ENCODE measurements at places on chromosomes 1 and 21.

- DNase-seq: no peak
Observed at GRCh38 chr1:199007423-199007822, 368.6 kb downstream of the PTPRC start.

DNA sequence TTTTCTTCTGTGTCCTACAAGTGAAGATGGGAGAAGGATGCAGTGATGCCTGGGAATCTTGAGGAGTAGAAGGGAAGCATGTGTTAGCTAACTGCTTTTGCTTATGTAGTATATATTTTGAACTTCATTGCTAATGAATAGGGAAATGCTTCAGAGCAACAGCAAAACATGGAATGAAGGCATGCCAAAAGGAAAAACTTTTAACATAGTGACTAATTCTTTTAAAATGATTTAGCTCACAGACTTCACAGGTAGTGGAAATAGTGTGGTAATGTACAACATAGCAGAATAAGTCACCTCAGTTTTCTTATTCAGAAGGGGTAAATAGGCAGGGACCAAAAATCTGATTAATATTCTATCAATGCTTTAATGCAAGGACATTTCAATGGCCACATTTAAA lies 95.5 kb downstream of the LYPLAL1 start:
- DNase-seq: no peak

DNA sequence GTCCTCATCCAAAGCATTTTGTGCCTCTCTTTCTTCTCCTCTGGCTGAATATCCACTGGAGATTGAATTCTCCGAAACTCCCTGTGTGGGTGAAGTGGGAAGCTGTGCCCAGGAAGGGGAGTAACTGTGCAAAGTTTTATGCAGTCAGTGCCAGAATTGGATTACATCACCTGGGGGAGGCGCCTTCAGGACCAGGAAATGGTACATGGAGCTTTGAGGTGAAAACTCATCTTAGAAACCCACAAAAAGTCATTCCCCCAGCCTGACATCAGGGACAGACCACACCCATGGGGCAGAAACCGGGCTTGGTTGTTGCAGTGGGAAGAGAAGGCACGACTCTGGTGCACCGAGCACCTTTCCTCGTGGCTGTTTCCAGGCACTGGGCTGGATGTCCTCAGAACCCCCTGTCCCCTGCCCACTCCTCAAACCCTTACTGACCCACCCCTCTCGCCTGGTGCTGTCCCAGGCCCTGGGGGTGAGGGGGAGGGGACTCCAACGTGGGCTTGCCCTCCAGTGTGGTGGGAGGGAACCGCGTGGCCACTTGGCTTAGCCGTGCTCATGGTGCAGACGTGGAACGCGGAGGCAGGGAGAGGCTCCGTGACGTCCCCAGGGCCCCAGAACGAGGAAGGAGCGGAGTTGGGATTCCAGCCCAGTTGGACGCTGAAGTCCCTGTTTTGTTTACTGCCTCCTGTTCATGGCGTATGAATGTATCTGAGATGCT lies 15.7 kb downstream of the TFF3 start:
- no peak for DNase-seq

- no peak for DNase-seq
Observed at GRCh38 chr1:94651076-94651475, 109.5 kb upstream of the F3 start.

DNA sequence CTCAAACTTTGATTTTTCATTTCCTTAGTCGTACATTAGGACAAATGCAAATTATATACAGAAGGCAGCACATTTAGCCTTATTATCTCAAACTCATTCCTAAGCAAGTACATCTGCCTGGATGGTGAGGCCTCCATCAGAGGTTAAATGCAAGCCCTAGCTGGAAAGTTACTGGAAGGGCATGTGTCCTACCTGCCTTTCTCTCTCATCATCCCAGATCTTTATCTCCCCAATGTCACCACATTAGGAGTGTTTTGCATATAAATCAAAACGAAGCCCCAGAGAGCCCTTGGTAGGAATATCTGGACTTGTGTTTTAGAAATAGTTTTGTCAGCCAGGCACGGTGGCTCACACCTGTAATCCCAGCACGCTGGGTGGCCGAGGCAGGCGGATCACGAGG lies 35.0 kb downstream of the APP start:
- DNase-seq: no peak

DNA sequence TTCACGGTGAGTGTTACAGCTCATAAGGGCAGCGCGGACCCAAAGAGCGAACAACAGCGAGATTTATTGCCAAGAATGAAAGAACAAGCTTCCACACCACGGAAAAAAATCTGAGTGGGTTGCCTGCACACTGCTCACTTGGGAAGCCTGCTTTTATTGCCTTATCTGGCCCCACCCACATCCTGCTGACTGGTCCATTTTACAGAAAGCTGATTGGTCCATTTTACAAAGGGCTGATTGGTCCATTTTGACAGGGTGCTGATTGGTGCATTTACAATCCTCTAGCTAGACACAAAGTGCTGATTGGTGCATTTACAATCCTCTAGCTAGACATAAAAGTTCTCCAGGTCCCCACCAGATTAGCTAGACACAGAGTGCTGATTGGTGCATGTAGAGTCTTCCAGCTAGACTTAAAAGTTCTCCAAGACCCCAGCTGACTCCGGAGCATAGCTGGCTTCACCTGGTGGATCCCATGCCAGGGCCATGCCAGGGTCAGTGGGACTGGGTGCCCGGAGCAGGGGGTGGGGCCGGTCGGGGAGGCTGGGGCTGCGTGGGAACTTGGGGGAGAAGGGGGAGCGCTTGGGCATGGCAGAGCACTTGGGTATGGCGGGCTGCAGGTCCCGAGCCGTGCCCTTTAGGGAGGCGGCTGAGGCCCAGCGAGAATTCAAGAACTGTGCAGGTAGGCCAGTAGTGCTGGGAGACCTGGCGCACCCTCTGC lies 75.4 kb upstream of the ATP1A1 start:
- DNase-seq: no peak

DNA sequence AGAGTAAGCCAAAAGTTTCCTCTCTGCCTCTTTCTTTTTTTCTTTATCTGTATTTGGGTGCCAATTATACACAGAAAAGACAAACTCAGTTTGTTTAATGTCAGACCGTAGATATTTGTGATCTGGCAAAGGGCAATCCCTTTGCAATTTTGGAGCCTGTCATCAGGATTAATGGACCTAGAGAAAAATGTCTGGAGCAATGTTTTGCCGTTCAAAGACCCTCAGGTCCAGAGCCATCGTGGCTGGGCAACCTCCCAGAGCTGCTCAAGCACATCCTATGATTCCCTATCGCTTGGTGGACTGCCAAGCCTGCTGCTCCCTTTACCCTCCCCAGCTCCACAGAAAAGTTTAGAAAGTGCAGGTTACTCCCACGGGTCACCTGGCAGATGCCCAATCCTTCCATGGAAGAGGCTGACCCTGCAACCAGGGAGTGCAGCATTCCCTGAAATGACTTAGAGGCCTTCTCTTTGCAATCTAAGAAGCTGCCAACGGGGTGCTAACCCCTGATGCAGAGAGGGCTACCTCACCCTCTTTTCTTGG lies 112.5 kb upstream of the NGF start:
- DNase-seq: no peak

DNA sequence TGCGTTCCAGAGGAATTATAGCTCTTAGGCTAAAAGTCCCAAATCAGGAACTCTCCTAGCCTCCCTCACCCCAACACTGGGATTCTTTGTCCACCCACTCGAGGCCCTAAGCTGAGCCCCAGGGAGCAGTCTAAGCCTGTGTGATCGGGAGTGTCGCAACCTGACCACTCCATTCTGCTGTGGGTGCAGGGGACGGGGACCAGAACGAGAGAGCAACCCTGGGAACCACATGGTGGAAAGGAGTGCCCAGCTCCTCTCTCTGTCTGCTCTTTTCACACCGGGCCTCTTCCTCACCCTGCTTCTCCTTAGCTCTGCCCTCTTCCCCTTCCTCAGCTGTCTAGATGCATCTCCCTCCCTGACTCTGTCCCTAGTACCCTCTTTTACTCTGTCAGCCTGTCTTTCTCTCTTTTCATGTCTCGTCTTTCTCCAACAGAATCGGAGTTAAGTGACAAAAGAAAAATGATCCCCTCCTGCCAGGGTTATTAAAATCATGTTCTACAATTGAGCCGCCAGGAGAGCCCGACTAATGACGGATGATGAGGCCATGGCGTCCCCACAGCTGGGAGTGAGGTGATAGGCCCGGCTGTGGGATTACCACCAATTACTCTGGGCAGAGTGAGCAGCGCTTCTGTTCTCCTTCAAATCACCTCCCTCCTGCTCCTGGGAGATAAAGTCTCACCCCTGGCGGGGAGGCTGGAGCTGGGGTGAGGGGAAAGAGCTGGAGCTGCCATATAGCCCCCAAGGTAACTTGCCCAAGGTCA lies 34.5 kb upstream of the CSF3R start:
- DNase-seq: no peak

DNA sequence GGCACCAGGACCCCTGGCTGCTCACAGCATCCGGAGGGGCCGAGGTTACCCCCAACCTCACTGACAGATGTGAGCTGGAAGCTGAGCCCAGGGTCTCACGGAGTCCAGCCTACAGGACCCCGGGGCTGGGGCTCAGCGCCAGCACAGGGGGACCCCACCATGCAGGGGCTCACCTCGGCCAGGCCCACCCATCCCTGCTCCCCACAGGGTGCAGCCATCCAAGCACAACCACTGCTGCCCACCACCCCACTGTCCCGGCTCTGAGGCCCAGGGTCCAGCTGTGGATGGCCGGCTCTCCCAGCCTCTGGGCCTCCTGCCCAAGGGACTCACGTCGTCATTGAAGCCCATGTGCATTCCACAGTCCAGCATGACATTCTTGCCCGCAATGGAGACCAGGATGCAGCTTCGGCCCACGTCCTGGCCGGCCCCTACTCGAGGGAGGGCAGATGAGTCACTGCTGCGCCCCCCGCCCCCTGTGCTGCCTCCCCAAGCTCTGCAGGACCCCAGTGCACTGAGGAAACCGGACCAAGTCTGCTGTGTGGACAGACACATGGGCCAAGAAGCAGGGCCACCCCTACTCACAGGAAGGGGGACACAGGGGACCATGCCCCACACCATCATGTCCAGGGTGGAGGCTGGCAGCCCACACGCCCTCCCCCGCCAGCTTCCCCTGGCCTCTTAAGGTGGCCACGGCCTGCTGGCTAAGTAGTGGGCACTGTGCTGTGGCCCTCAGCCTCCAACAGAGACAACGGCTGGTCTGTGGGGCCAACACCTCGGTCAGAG lies 3.6 kb downstream of the INTS11 start:
- no peak for DNase-seq

DNA sequence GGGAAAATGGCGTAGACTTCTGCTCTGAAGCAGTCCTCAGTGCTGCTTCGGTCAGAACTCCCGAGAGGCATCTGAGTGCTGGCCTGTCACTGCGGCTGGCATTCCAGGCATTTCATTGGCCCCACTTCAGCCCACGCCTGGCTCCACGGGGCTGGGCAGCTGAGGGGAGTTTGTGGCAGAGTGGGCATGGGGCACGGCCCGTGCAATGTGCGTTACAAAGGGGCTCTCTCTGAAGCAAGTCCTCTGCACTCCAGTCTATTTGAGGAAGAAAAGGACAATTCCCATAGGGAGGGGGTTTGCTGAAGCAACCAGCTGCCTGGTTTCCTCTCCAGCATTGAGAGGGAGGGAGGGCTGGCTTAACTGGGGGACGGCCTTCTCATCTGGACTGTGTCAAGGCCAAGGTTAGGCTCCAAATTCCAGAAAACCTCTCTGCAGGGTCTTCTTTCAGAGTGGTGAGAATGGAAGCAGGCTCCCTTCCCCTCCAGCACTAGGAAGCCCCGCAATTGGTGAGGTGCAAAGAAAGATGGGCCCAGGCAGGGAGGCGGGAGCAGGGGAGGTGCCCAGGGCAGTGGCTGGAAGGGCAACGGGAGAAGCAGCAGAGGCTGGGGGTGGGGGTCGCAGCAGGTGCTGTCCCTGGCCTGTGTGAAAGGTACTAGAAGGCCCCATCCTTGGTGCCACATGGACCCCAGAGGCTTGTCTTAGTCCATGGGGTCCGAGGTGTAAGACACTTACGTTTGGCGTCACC lies 21.1 kb upstream of the GPR157 start:
- DNase-seq: no peak

GRCh38 chr1:18883636-18884418 lies 18.5 kb downstream of the ALDH4A1 start:
- peak; percentile 47 for DNase-seq

GRCh38 chr1:241250465-241250864 lies 106.5 kb downstream of the RGS7 start:
- DNase-seq: no peak

DNA sequence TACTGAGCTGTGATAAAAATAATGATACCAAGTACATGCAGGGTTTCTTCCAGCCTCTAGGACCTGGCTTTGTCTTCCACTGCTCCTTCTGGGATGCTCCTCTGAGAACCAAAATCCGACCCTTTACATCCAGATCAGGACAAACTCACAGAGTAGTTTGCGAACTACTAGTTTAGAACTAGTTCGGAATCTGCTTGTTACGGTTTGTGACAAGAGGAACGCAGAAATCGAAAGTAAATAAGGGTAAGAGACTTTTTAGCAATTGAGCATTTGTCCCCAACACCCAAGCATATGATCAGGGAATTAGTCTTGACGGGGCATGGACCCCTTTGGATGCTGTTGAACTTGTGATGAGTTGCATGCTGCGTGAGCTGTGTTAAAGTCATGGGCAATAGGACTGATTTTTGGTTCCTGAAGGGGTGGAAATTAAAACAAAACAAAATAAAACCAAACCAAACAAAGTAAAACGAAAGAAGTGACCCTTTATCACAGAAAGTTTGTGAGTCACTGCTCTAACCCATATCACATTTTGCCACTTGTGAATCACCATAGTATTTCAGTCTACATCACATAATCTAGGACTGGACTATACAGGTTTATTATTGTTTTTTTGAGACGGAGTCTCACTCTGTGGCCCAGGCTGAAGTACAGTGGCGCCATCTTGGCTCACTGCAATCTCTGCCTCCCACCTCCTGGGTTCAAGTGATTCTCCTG lies 35.7 kb upstream of the ERRFI1 start:
- no peak for DNase-seq

DNA sequence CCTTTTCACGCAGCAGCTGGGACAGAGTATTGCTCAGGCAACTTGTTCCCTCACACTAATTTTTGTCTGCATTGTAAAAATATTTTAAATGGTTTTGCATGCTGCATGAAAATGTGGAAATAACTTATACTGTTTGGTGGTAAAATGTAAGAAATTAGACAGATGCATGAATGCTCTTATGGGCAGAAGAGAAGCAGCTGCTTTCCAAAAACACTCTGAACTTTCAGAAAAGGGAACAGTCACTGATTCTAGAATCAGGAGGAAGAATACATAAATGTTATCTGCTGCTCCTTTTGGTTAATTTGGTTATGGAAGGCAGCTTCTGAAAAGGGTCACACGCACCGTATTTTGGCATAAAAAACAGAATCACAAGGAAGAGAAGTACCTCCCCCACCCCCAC lies 87.0 kb upstream of the RUNX1 start:
- no peak for DNase-seq

DNA sequence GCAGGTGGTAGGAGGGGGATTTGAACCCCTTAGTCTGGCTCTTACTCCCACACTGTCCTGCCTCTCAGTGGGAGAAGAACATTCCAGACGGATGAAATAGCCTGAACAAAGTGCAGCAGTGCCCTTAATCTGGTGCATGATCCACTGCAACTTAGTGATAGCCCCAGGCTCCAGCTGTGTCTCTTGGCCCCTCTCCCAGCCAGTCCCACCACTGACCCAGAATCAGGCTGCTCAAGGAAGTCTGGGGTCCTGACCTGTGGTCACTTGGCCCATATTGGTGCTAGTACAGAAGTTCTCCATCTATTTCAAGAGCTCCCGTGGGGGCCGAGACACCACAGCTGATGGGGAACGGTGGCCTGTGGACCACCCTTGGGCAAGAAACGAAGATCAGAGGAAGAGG lies 255.0 kb downstream of the KAZN start:
- DNase-seq: no peak

All from substantia nigra (tissue), 51 donors.